ENCODE measurements at places on chromosomes 5 and 9.

- DNase-seq = no peak
Measured at GRCh38 chr9:89863837-89864236, 259.0 kb downstream of the GADD45G start.

GRCh38 chr9:4935001-4935672 lies 49.9 kb upstream of the JAK2 start:
- DNase-seq = no peak

DNA sequence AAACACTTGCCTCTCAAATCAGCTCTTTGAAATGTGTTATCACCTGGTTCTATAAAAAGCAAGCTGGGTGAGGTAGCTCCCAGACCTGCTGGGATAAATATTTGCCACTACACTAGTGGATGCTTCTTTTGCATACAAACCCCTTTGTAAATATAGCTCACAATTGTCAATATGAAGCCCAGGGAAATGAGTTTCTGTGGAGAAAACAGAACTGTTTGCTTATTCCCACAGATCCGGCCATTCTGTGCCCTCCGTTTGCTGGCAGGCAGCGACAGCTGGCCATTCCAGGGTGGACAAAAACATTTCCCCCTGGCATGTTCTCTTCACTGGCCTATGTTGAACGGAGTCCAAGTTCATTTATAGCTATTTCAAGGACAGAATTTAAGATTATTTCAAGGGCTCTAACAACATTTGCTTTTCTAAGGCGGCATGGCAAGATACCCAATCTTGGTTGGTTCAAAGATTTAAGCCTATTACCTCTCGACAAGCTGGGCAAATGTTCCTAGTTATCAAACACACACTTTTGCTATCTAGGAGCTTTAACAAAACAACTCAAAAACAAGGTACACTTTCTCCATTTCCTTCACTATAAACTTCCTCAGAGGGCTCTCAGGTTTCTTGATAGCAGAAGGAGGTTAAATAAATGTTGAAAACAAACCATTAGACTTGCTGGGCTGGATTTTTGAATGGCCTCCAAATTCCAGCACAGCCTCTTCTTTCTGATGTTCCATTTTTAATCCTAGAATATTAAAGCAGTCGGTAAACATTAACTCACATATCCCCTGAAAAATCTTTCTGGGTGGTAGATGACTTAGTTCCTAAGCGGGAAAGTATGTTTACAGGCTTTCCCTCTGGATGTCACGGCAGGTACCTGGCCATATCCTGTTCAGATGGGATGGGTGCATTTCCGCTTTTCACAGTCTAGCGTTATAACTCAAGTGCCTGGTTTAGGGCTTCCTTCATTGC lies 332.3 kb downstream of the PLK2 start:
- no peak for DNase-seq

DNA sequence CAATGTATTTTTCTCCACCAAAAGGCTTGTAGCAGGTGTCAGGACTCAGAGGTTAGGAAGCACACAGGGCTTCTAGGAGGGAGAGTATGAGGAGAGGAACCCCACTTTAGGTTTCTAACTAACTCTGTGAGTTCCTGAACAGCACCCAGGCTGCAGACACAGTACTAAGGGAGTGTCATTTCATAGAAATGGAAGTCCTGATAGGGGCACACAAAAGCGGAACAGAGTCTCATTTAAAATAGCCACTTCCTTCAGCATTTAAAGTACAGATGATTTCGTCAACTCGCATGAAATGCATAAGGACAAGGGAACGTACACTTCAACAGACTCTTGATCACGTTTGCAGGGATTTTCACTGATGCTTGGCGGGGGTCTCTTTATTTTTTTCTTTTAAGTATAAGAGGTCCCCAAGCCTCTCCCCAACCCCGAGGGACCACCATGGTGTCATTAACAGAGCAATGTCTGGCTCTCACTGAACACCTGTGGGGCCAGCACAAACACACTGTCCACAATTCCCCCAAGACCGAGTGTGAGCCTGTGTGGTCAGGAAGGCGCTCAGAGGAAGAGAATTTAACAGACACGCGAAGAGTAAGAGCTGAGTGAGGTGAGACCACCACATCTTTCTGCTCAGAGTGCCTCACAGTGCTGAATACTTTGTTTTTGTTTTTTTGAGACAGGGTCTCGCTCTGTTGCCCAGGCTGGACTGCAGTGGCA lies 82.3 kb downstream of the SECISBP2 start:
- DNase-seq = no peak

DNA sequence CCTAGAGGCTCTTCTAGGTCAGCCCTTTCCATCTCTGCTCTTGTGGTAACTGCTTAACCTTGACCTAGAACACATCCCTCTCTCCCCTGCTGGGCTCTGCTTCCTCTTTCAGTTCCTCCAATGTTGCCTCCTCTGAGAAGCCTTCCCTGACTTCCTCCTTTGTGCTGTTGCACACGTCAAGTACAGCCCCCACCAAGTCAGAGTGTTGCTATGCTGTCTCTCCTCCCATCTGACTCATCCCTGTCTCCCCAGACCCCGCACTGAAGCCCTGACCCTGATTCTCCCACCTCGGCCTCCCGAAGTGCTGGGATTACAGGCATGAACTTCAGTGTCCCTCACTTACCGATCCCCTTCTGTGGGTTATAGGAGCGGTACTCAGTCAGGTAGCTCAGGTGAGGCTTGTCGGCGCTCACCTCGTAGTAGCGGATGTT lies 10.4 kb upstream of the TRIM14 start:
- DNase-seq = peak; percentile 35

- no peak for DNase-seq
Measured at GRCh38 chr5:76425928-76426804, 23.1 kb downstream of the IQGAP2 start.

DNA sequence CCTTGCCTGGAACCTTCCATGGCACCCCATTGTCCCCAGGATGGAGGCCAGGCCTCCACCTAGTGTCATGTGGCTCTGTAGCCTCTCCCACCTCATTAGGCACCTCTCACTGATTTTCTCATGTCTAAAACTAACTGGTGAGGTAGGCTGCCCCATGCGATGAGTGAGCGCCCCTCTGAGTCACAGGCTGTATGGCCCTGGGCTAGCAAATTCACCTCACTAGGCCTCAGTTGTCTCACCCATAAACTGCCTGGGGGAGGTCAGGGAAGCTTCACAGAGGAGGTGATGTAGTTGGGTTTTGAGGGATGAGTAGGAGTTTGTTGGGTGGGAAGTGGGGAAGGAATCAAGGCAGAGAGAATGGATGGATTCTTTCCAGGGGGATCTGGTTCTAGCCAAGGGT lies 8.8 kb downstream of the RXRA start:
- DNase-seq = no peak

DNA sequence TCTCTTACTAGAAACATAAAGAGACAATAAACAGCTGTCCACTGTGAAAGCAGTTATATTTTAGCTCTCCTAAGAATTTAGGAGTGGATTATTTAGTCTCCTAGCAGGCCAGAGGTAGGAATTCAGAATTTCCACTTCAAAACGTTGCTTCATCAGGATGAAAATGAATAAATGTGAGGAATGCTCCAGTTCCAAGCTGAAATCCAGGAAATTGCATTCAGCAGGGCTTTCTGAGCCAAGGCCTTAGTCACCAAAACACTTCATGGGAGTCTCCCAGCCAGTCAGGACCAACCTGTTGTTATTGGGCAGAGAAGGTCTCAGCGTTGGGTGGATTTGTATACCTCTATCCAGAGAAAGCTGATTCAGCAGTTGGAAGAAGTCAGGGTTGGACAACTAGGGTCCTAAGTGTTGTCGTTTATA lies 1040.3 kb downstream of the TLE1 start:
- no peak for DNase-seq

DNA sequence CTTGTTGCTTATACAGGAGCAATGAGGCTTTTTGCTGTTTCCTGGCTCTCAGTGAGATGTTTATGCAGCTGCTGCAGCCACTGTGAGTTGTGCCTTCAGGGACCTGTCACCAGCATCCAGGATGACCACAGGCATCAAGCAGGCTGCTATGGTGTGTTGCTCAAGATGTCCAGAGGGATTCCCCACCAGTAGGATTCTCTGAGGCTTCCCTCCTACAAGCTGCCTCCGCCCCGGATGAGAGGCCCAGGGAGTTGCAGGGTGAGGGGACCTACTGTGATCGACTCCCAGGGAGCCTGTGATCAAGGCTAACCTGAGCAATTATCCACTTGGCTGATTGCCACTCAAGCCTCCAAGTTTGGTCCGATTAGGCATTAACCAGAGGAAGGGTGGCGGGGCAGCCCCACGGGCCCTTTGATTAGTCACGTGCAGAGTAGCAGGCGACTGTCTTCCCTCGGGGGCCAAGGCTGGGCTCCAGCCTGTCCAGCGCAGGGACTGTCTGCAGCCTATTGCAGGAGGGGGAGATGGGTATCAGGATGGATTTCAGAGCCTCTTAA lies 1.8 kb upstream of the FAT2 start:
- DNase-seq = no peak

GRCh38 chr5:144436007-144436406 lies 265.3 kb downstream of the KCTD16 start:
- no peak for DNase-seq

- peak; percentile 40 for DNase-seq
Measured at GRCh38 chr9:99004717-99005460, 61.2 kb downstream of the COL15A1 start.

- DNase-seq = no peak
Measured at GRCh38 chr5:152094060-152094459, 169.4 kb upstream of the GLRA1 start.

GRCh38 chr9:130791303-130791894 lies 43.7 kb upstream of the ABL1 start:
- no peak for DNase-seq

DNA sequence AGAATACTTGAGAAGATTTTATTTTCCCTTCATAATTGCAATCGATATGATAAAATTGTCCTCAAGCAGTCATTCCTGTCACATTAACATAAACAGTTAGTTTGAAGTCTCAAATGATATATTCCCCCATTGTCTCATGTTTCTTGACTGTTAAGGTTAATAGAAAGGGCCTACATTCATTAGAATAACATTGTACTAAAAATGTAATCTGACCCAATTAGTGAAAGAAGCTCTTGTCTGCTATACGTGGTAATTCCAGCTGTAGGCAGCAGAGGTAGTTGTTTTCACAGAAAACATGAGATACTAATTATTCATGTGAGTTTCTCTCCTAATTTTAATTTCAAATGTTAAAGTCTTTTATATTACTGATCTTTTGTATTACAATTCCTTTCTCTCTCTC lies 25.9 kb upstream of the AP3B1 start:
- DNase-seq = peak; percentile 29

GRCh38 chr9:122151267-122151828 lies 8.2 kb downstream of the NDUFA8 start:
- DNase-seq = no peak

GRCh38 chr5:113354055-113354454 lies 80.7 kb downstream of the TSSK1B start:
- no peak for DNase-seq

DNA sequence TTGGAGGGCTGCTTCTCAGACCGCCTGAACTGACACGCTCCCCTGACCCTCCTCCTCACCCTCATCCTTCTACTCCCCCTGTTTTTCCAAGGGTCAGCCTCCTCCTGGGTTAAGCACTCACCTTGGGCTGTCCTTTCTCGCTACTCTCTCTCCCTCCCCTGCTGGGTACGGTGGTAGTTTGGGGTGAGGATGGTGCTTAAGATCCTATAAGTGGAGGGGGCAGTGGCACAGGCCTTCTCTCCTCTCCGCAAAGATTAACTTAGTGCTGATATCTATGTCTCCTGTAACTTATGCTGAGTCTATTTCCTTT lies 159.7 kb downstream of the SNCAIP start:
- DNase-seq = no peak

GRCh38 chr9:98808875-98809274 lies 1.4 kb downstream of the GALNT12 start:
- DNase-seq = no peak

DNA sequence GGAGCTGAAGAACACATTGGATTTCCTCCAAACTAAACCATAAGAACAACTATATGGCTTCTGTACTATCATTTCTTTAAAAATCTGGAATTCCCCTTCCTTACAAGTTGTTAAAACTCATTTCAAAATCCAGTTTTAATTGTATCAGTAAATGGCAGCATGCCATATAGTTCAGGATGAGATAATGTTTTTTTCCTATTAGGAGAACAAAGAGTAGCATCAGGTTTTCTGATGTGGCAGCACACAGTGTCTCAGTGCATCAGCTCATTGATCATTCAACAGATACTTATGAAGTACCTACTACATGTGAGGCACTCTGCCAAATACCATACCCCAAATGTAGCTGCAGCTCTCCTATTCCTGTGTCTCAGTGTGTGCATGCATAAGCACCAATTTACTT lies 161.1 kb downstream of the EPB41L4A start:
- DNase-seq = no peak

DNA sequence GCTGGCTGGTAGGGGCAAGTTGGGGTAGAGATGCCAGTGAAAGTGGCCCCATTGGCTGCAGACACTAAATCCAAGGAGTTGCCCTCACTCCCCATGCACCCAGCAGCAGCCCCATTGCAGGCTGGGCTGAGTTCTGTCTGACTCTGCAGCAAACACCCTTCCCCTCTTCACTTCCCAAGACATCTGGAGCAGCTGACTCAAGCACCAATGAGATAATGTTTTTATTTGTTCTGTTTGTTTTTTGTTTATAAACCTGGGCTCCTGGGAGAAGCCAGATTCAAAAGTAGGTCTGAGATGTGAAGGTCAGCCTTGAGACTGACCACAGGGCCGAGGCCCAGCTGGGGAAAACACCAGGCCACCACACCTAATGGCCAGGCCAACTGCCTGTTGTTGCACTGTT lies 545.9 kb upstream of the KLF4 start:
- DNase-seq = no peak

DNA sequence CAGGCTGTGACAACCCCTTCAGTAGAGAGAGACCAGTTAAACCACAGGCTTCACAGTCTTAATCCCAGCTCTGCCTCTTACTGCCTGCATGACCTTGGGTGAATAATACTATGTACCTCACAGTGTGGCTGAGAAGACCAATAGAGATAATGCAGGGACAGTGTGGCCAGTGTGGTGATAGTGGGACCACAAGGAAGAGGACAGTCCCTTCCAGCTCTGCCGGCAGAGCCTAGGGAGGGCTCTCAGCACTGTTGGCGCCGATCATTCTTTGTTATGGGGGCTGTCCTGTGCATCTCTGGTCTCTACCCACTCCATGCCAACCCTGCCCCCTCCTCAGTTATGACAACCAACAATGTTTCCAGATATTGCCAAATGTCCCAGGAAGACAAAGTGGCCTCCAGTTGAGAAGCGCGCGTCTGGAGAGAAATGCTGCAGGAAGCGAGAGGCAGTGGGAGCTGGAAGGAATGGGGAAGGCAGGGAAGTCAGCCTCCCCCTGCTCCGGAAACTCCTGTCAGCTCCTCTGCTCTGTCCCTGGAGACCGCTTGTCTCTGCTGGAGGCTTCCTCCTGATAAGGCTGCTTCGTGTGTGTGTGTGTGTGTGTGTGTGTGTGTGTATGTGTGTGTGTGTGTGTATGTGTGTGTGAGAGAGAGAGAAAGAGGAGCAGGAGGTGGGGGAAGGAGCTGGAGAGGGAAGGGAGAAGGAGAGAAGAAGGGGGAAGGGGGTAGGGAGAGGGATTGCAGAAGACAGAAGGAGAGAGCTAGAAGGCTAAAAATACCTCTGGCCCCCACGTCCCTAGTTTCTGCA lies 31.8 kb upstream of the FABP6 start:
- DNase-seq = no peak

GRCh38 chr5:122181863-122182262 lies 52.5 kb downstream of the ZNF474 start:
- DNase-seq = no peak
